ENCODE measurements at places on chromosomes 12 and 14. TPM values are rescaled to one million over a fixed set of nuclear protein-coding genes. Genes with fewer than 3 reads are reported as not detected.

DNA sequence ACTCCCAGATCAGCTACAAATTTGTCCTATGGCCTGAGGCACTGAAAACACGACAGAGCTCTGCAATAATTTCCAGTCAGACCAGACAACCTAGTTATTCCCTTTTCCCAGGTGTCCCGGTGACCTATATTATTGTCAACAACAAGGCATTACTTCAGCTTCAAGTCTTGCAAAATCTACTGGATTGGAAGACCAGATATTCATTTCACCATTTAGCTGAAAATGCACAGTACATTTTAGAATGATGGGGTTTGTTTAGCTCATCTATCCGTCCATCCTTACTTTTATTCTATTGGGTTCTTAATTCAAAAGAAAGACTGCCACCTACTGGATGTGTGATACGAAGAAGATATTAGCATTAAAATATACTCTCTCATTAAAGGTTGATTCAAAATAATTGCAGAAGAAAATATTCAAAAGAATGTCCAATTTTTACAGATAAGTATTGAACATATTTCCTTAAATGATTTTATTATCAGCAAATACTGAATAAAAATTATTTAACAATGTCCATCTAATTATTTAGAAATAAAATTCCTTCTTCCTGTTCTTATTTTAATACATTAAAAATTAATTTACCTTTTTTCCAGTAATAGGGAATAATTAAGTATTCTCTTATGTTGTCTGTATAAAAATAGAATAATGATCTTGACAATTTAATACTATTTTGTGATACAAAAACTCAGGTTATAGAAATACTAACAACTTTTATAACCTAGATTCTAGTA is 244.9 kb upstream of the LRIG3 start:
- peak; percentile 64 for DNase-seq

DNA sequence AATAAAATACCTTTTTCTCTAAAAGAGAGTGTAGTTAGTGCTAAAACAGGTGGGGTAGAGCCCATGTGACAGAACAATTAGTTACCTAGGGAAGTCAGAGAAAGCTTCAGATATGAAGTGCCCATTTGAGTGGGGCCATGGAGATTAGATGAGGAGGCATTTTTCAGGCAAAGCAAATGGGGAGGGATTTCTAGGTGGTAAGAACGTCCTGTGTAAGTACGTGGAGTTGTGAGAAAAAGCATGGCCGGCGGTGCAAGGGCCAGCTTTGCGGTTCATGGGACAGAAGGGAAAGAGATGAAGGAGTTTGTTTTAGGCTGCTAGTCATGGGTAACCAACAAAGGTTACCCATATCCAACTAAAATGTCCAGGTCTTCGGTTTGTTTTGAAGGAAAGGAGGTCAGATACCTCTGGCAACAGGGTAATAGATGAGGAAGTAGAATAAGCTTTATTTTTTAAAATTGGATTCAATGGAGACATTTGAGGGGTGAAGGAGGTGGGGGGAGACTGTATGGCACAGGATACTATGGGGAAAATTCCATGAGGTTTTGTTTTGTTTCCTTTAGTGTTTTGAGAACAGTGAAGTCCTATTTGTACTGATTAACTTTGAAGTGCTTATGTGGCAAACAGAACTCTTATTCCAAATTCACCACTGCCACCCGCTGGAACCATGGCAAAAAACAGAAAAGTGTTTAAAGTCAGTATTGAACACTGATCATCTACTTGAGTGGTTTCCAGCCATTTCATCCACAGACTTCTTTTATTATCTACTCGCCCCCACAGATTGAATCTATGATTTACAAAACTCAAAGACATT is 10.0 kb upstream of the SNRPF start:
- DNase-seq: peak; percentile 67

GRCh38 chr12:131195796-131196195 is 242.1 kb downstream of the ADGRD1 start:
- DNase-seq: no peak

TEX22 gene
- 0.40 TPM for total RNA-seq

HVCN1 gene
- 3.3 TPM for total RNA-seq

GPRC5D gene
- total RNA-seq: not detected

GRCh38 chr14:71137536-71138447 is 230.5 kb downstream of the PCNX1 start:
- no peak for DNase-seq

SLCO1B1 gene
- total RNA-seq: not detected

DNA sequence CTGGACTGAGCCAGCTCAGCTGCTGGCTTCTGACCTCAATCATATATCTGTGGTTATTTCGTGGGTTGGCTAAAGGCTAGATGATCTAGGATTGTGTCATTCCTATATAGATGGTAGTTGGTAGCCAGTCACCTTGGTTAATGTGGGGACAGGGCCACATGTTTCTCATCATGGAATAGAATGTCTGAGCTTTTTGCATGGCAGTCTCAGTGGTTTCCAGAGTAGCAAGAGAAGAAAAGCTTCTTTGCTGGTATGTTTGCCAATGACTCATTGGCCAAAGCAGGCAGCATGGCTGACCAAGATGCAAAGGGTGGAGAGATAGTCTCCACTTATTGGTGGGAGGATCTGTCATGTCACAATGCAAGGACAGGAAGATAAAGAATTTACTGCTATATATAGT is 746.4 kb upstream of the FLRT2 start:
- peak; percentile 44 for DNase-seq

DNA sequence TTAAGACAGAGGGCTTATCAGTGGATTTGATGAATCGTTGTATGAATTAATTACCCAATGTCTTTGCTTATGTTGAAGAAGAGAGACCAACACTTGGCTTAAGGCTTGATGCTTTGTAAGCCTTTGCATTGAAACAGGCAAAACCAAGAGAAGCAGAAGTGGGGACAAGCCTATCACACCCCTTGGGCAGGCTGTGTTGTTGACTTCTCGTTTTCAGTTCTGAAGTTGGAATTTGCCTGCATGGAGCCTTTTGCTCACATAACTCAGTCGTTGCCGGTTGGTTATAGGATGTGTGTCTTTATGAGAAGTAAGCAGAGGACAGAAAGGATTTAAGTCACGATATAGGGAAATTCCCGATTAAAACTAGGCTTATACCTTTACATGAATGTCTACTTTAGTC is 94.7 kb downstream of the CCDC92 start:
- DNase-seq: no peak

DNA sequence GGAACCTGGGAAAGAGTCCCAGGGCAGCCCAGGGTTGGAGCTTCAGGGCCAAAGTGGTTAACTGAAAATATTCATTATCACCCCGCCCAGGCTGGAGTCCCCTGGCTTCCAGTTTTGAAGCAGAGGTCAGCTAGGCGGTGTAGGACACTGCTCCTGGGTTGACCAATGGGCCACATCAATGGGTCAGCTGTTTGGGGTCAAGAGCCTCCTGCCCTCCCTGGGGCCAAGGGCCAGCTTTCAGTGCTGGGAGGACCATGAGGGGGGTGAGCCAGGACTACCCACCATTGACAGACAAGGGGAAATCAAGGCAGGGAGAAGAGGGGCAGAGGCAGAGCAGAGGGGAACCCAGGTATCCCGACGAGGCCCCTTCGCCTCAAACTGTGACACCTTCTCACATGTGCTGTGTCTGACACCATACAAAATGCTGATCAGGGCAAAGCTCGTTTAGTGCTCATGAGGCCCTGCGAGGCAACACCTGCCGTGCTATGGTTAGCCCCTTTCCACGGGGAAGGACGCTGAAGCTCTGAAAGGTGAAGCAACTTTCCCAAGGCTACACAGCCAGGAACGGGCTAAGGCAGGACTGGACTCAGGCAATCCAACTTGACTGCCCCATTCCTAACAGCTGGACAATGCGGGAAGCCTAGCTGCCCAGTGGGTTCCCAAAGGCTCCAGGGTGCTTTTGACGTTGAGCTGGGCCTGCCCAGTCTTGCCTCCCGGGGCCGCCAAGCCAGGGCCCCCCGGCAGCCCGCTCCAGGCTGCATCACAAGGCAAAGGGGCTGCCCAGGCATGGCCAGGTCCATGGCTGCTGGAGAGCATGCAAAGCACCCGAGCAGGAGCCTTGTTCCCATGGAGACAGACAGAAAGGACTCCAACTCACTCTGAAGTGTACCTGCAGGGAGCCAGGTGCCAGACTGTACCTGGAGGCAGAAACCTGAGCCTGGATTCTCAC is 2.0 kb downstream of the SYNE3 start:
- DNase-seq: no peak

KRT75 gene
- total RNA-seq: 38.5 TPM

SPRYD3 gene
- 24.1 TPM for total RNA-seq

CD163L1 gene
- 0.35 TPM for total RNA-seq

DNA sequence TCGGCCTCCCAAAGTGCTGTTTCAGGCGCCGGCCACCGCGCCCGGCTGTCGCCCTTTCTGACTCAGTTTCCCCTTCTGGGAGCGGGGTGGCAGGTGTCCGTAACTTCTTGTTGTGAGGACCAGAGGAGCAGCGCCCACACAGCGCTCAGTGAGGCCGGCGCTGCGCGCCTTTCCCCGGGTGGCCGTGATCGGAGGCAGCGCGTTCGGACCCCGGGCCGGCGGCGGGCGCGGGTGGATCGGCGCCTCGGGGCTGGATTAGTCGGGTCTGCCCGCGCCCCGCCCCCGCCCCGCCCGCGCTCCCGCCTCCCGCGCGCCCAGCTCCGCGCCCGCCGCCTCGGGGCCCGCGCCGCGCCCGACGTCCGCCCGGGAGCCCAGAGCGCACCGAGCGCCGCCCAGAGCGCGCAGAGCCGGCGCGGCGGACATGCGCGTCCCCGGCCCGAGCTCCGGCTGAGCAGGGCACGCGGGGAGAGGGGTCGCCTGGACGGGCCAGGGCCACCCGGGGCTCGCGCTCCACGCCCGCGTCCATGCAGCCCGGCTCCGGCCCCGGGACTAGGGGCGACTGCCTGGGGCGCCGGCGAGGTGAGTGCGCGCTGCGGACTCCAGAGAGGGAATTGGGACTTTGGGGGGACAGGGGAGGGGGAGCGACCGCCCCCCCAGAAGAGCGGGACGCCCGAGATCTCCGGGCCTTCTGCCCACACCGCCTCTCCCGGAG is 50.6 kb downstream of the LRCOL1 start:
- DNase-seq: peak; percentile 73

SRRM4 gene
- total RNA-seq: under 0.01 TPM

DNA sequence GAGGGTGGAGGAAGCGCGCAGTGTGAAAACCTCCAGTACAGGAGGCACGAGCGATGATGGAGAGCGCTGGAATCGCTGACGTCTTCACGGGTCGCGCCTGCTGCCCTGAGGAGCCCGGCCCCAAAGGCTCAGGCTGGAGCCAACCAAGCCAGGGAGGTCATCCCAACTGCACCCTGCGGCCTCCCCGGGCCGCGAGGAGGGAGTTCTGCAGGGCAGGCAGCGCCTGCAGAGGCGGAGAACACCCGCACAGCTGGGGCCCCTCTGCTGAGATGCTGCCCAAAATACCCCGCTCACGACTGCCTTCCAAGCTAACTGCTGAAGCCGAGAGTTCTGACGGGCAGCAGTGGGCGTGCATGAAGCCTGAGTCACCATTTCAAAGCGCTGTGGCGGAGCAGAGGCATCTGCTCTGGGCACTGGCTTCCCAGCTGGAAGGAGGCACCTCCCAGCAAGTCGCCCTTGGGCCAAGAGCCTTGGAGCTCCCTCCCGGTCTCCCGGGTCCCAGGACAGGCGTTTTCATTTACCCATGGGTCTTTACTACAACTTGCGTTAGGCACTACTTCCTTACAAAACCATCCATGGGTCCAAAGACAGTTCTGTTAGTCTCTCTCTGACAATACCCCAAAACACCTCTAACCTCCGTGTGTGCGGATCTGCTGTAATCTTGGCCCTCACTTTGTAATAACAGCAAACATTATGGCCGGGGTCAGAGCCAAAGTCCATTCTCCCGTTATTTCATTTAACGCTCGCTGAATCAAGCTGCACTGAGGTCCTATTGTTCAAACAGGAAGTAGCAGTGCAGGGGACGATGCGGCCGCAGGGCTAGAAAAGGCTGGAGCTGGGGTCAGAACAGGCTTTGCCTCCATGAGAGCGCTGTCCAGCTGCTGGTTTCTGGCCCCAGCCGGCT is 60.1 kb upstream of the RIMBP2 start:
- peak; percentile 88 for DNase-seq

- DNase-seq: no peak
These were observed 149.2 kb upstream of the SYT10 start for GRCh38 chr12:33588725-33589405.

PRDM4 gene
- 33.2 TPM for total RNA-seq

DNA sequence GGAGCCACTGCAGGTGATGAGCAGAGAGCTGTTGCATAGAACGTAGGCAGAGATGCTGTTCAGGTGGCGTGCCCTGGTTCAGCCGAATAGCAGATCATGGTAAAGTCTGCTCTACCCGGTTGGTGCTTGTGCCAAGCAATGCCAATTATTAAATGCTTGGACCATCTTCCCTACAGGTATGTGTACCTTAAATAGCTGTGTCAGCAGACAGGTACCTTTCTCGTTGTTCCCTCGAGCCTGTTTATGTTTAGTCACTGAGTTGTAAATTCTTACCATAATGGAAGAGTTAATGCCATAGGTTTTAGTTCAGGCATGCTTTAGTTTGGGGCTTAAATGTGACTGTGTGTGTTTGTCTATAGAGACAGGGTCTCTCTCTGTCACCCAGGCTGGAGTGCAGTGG is 112.5 kb upstream of the CPM start:
- DNase-seq: no peak

GRCh38 chr12:88113871-88114270 is 28.0 kb downstream of the CEP290 start:
- peak; percentile 20 for DNase-seq

- no peak for DNase-seq
These were observed 63.3 kb downstream of the RASSF3 start for GRCh38 chr12:64673490-64674169.

C12orf56 gene
- 5.7 TPM for total RNA-seq

GPD1 gene
- 0.11 TPM for total RNA-seq

DNA sequence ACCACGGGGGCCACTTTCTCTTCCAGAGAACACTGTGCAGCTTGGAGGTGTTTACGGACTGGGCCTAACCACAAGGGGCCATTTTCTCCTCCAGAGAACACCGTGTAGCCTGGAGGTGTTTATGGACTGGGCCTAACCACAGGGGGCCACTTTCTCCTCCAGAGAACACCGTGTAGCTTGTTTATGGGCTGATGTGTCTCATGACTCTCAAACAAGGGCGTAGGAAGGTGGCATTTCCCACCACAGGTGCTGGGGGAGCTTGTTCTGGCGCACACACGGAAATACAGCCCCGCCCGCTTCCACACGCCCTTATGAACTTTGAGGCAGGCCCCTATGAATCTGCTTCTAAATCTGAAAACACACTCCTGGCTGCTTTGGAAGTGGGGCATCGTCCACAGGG is 174.6 kb upstream of the SFSWAP start:
- DNase-seq: no peak

IGF1 gene
- not detected for total RNA-seq

MYL2 gene
- not detected for total RNA-seq

HAL gene
- total RNA-seq: 1.5 TPM

GRCh38 chr14:24071144-24071697 is at the start of gene CPNE6:
CPNE6 (plus strand) TSS chr14:24071562; CDS start chr14:24072937, 1,375 bp downstream.
- DNase-seq: no peak

GRCh38 chr14:80587096-80587724 is 354.3 kb downstream of the CEP128 start:
- DNase-seq: peak; percentile 66

ANO4 gene
- not detected for total RNA-seq

GRCh38 chr12:115962216-115962615 is 315.3 kb downstream of the MED13L start:
- DNase-seq: no peak

All from PC-3 (cell line).